ENCODE measurements at places on chromosomes 2 and 18.

- no peak for DNase-seq
Observed at GRCh38 chr2:13652531-13653313, 936.0 kb downstream of the TRIB2 start.

- no peak for DNase-seq
Observed at GRCh38 chr2:128510701-128511397, 192.2 kb upstream of the HS6ST1 start.

- no peak for DNase-seq
Observed at GRCh38 chr2:219017201-219017931, 23.9 kb downstream of the CFAP65 start.

DNA sequence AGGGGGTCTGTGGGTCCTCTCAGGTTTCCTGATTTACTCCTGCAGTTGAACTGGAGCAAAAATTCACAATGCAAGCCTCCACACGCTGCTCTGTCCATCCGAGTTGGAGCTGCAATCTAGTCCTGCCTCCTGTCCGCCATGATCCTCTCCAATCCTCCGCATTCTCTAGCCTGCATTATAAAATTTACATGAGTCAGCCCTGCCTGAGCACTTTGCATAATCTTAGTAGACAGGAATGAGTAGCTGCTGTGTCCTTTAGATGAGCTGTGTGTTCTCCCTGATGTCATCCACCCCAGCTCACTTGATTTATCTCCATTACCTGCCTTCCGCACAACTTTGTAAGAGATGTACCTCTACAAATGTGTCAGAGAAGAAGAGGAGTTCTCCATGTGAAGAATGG is 355.6 kb downstream of the STK39 start:
- DNase-seq: no peak

- DNase-seq: no peak
Observed at GRCh38 chr18:6449213-6449612, 34.5 kb upstream of the L3MBTL4 start.

DNA sequence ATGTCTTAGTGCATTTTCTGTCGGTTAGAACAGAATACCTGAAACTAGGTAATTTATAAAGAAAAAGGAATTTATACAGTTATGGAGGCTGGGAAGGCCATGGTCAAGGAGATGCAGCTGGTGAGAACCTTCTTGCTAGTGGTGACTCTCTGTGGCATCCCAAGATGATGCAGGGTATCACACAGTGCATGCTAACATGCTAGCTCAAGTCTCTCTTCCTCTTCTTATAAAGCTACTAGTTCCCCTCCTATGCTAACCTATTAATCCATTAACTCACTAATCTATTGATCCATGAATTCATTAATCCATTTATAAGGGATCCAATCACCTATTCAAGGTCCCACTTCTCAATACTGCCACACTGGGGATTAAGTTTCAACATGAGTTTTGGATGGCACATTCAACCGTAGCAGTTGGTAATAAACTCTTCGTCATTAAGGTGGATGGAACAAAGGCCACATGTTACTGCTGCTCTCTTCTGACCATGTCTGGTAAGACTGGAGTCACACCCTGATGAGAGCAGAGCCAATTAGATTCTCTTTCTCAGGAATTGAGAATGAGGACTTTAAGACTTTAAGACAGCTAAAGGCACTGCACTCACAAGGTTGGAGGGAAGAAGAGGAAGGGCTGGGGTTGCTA is 211.6 kb upstream of the SMAD7 start:
- no peak for DNase-seq

DNA sequence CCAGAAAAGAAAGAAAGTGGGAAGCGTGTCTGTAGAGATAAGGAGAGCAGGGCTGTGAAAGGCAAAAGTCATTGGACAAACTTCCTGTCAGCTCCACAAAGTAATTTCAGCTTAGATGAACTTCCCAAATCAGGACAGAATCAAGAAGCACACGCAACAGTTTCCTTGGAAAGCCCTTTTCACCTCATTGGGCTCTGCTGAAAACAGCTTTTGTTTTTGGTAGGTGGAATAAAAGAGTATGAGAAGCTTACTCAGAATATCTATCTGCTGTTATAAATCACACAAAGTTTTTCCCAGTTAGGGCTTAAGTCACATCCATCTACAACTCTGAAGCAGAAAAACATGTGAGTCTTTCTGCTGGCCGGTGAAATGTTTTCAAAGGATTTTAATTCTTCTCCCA is 42.4 kb upstream of the EFEMP1 start:
- no peak for DNase-seq

DNA sequence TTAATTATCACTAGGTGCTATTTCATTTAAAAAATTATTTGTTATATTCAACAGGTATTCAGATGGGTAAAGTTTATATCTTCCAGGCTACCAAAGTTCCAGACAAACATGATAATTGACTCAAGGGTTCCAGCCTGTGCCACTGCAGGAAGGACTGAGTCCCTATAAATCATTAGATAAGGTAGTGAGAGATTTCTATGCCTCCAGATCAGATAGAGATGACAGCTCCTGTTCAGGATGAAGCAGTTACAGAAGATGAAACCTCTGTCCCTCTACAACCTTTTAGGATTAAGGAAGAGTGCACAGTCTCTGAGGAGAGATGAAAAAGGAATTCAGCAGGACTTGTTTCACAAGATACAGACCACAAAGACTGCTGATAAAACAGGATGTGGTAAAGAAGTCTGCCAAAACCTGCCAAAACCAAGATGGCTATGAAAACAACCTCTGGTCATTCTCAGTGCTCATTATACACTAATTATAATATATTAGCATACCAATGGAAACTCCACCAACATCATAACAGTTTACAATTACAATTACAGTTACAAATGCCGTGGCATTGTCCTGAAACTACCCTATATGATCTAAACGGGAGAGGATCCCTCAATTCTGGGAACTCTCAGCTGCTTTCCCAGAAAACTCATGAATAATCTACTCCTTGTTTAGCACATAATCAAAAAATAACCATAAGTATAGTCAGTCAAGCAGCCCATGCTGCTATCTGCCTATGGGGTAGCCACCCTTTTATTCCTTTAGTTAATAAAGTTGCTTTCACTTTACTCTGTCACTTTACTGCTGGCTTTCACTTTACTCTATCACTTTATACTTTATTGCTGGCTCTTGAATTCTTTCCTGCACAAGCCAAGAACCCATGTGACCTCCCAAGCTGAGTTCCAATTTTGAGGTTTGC is 288.5 kb downstream of the PDE11A start:
- DNase-seq: no peak

- no peak for DNase-seq
Observed at GRCh38 chr18:79222790-79223189, 153.6 kb downstream of the ATP9B start.

GRCh38 chr2:11613297-11613696 is 56.7 kb downstream of the NTSR2 start:
- DNase-seq: no peak

DNA sequence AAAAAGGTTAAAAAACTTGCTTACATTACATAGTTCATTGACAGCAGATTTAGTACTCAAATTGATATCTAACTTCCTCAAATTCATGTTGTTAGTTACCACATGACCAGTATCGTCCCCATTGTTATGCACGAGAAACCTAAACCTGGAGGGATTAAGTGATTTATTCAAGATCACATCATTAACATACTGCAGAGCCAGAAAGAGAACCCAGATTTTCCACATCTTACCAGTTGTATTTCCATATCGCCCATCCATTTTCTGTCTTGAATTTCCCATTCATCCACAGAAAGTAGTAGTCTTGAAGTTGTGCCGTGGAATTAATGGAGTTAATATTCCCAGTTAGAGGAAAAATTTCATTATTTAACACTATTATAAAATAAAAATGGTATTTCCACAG is 512.0 kb downstream of the METTL4 start:
- DNase-seq: no peak

- DNase-seq: no peak
Observed at GRCh38 chr2:205130111-205130829, 552.0 kb upstream of the NRP2 start.

- no peak for DNase-seq
Observed at GRCh38 chr2:224127871-224128501, 88.9 kb upstream of the SERPINE2 start.

DNA sequence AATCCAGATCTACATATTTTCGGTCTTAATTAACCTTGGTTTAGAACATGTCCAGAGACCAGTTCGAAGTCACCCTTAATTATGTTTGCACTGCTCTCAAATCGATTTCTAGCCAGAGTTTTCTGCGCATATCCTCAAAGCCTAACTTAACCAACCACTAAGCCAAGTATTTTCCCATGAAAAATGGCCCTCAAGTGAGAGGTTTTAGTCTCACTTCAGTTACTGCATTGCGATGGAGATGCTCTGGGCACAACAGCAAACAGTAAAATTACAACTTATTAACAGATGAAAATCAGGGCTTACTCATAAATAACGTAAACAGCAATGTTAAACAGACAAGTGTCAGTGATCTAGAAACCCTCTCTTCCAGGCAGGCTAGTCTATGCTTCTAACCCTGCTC is 4.5 kb downstream of the RTN4 start:
- DNase-seq: no peak

- DNase-seq: no peak
Observed at GRCh38 chr18:74219056-74219455, 70.7 kb downstream of the TIMM21 start.

GRCh38 chr18:424071-424661 is 76.3 kb downstream of the COLEC12 start:
- no peak for DNase-seq

GRCh38 chr2:198807131-198807530 is 650.6 kb downstream of the SATB2 start:
- DNase-seq: no peak

DNA sequence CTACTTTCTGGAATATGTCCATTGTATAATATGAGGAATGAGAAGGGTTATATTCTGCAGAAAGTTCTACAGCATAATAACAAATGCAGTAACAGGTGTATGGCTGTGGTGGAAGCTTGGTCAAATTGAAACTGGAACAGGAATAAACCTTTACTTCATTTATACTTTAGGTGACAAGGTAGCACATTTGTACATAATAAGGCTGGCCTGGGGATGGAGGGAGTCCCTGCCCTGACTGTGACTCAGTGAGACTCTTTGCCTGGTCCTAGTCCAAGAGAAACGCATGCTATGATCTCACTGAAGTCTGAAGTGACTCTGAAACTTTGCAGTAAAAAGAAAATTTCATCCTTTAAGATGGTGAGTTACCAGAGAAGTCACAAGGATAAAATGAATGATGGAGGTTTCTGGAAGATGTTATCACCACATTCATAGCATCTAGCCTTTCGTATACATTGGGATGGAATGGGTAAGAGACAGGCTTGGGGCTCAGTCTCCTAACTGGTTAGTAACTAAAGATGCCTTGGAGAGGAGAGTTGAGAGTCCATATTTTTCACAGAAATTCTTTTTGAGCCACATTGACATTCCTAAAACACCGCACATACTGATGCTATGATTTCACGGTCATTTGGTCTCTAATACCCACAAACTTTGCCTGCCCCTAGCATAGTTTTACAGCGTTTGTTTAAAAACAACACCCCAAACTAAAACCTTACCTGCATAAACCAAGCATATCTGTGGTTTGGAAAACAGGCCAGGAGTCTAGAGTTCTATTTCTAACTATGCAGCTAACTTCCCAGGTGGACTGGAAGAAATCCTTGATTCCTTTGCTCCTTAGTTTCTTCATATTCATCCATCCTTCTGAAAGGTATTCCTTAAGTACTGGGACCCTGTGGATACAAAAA is 42.4 kb upstream of the NABP1 start:
- no peak for DNase-seq

GRCh38 chr2:159714247-159714930 is 2.1 kb downstream of the MARCHF7 start:
- DNase-seq: no peak

DNA sequence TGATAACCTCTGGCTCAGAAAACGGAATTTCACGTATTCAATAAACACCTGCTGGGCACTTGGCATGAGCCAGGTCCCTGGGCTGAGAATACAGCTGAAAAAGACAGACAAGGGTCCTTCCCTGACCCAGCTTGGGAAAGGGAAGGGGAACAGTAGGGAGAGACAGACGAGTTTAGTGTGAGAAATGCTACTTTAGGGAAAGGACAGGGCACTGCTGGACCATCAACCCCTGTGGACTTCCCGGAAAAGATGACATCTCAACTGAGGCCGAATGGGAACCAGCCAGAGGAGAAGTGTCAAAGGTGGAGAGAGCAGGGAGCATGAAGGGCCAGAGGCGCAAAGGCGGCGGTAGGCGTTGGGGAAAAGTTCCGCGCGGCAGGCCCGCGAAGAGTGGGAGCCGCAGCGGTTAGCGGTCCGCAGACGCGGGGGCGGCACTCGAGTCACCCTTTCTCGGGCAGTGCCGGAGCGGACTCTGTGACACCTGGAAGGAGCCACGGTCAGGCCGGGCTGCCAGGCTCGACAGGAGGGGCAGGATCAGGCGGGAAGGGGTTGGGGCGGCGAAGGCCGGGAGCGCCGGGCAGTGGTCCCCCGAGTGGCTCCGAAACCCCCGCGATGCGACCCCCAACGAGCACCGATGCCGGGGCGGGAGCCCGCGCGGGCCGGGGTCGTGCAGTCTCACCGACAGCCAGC is 519 bp downstream of the TEX261 start:
- peak; percentile 46 for DNase-seq

DNA sequence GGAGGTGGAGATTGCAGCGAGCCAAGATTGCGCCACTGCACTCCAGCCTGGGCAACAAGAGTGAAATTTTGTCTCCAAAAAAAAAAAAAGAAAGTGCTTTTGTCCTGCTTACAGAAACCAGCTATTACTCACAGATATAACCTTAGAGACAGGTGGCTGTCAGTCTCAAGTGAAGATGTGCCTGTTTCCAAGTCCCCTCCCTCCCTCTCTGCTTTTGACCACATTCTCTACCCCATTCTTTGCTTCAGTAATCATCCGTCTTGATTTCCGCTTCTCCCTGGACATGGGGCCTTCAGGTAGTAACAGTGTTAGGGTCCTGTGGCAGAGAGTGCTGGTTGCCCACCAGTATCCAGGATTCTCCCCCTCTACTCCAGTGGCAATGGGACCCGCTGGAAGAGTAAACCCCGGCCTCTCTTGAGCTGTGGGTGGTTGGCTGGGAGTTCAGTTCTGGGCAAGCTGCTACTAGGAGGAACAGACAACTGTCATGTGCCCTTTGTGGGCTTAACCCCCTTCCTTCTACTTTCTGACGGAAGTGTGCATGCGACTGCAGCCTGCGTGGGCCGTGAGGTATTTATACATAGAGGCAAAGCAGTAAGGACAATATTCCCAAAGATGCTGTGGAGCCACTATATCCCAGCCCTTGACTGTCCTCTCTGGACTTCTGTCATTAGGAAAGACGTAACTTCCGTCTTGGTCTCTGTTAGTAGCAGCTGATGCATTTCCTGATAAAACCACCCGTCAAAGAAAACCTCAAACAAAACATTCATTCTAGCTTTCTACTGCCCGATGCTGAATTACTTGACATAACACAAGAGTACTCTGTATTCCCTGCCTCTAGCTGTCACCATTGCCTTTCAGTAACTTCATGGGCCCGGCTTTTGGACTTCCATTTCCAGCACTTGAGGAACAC is 17.8 kb downstream of the PDCL3 start:
- peak; percentile 20 for DNase-seq

DNA sequence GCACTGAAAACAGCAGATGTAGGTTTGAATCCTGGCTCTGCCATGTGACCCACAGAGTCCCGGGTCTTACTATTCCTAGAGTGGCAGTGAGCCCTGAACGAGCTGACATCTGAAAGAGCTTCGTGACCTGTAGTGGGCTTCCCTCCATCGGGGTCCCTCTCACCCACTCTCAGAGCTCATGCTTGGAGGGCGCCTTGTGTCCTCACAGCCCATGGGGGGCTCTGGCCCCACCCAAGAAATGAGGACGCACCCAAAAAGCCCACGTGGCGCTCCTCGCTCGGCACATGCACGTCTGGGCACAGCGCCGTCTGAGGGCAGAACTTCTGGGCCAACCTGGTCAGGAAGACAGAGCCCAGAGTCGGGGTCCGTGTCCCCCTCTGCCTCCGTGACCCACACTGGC is 23.7 kb downstream of the LBH start:
- DNase-seq: no peak

- DNase-seq: no peak
Observed at GRCh38 chr2:223450246-223450645, 151.9 kb downstream of the SCG2 start.
